ENCODE measurements at places on chromosomes 4 and X.

GRCh38 chr4:40723728-40724127 lies 26.0 kb upstream of the NSUN7 start:
- H3K27me3 ChIP-seq: peaks cover 17% of the 10 kb centered on the region
- H3K4me1 ChIP-seq: no peaks in the 10 kb centered on the region
- DNase-seq: no peak

- H3K4me1 ChIP-seq: peaks cover 6% of the 10 kb centered on the region
- H3K27me3 ChIP-seq: peaks cover 37% of the 10 kb centered on the region
- DNase-seq: no peak
- no peaks in the 10 kb centered on the region for H3K36me3 ChIP-seq
- no peak overlapping the region for H3K27ac ChIP-seq
Observed at GRCh38 chr4:1053080-1053661, 41.7 kb downstream of the FGFRL1 start.

- H3K27me3 ChIP-seq: no peaks in the 10 kb centered on the region
- H3K4me1 ChIP-seq: no peaks in the 10 kb centered on the region
- H3K4me3 ChIP-seq: no peak overlapping the region
- DNase-seq: no peak
- no peaks in the 10 kb centered on the region for H3K36me3 ChIP-seq
Observed at GRCh38 chr4:31415629-31416028, 695.5 kb downstream of the PCDH7 start.

GRCh38 chr4:8002525-8003309 lies 63.1 kb upstream of the AFAP1 start:
- H3K27me3 ChIP-seq: peaks cover 35% of the 10 kb centered on the region
- H3K27ac ChIP-seq: no peak overlapping the region

GRCh38 chrX:134999469-134999868 lies 8.7 kb downstream of the SMIM10 start:
- no peak overlapping the region for H3K27ac ChIP-seq
- DNase-seq: peak; percentile 52
- peaks cover 5% of the 10 kb centered on the region for H3K4me1 ChIP-seq
- no peaks in the 10 kb centered on the region for H3K36me3 ChIP-seq
- peaks cover 35% of the 10 kb centered on the region for H3K27me3 ChIP-seq
- H3K4me3 ChIP-seq: no peak overlapping the region

DNA sequence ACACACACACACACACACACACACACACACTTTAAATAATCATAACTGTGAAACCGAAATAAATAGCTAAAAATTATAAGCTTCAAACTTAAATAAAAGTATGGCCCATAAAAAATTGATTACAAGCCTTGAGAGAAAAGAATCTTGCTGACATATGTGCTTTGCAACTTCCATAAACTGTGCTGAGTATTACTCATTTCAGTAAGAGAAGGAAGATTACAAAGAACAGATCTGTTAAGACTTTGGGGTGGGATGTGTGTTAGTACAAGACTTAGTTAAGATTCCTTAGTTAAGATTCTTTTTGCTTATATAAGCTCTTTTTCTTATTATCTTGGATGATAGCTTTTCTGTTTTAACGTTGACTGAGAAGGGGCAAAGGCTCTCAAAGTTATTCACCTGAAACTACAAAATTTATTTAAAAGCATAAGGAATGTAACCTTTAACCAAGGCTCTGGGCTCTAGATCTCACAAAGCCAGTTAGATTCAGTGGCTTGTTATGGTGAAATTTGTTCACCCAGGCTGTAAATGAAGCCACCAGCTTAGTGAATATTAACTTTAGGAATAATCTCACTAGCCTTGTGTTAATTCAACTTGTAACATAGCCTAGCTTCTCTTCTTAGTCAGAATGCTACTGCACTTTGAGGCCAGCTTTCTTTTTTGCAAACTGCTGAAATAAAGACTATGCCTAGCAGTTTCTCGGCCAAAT lies 58.2 kb downstream of the ARSJ start:
- no peak for DNase-seq
- H3K4me3 ChIP-seq: no peak overlapping the region
- peaks cover 2% of the 10 kb centered on the region for H3K36me3 ChIP-seq
- no peaks in the 10 kb centered on the region for H3K27me3 ChIP-seq
- no peak overlapping the region for H3K27ac ChIP-seq

DNA sequence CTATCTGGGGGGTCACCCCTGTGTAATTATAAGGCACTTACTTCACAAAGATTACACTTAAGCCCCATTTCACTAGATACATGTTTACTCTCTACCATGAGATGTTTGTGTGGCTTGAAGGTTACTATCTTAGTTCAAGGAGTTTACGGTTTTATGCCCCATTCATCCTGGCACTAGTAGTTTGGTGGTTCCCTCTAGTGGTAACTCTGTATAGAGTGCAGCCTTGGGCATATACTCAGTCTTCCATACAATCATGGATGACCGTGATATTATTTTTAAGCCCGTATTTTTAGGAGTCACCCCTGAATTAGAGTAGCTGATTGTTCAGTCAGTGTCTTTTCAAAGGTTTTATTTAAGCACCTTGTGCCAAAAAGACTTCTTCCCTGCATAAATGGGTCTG lies 109.9 kb upstream of the FAM47C start:
- no peaks in the 10 kb centered on the region for H3K4me1 ChIP-seq
- no peak overlapping the region for H3K27ac ChIP-seq
- H3K36me3 ChIP-seq: no peaks in the 10 kb centered on the region
- no peak overlapping the region for H3K4me3 ChIP-seq
- peaks cover 30% of the 10 kb centered on the region for H3K27me3 ChIP-seq

DNA sequence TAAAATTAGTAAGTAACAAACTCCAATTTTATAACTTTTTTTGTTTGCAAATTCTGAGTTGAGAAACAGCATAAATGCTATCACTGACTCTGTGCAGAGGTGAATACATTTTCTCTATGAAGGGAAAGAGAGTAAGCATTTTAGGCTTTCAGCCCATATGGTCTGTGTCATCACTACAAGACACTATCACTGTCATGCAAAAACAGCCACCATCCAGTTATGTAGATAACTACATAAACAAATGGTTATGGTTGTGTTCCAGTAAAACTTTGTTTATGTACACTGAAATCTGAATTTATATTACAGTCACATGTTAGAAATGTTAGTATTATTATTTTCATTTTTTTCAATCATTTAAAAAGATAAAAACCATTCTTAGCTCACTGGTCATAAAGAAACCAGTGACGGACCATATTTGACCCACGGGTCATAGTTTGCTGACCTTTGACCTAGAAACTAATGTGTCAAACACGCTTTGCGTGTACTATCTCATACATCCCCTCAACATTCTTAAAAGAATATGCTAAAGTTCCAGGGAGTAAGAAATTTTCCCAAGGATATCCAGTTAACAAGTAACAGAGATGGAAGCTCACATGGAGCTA lies 29.1 kb downstream of the RASGEF1B start:
- H3K4me1 ChIP-seq: no peaks in the 10 kb centered on the region
- no peaks in the 10 kb centered on the region for H3K36me3 ChIP-seq
- DNase-seq: no peak
- H3K27ac ChIP-seq: no peak overlapping the region
- H3K4me3 ChIP-seq: no peak overlapping the region

- no peaks in the 10 kb centered on the region for H3K4me1 ChIP-seq
- H3K4me3 ChIP-seq: no peak overlapping the region
- H3K27ac ChIP-seq: no peak overlapping the region
Observed at GRCh38 chr4:132982151-132982550, 166.9 kb upstream of the PCDH10 start.

- no peak overlapping the region for H3K27ac ChIP-seq
- no peaks in the 10 kb centered on the region for H3K4me1 ChIP-seq
- no peak for DNase-seq
- H3K4me3 ChIP-seq: no peak overlapping the region
Observed at GRCh38 chrX:40281336-40282005, 183.7 kb upstream of the BCOR start.

- no peak overlapping the region for H3K4me3 ChIP-seq
- H3K27me3 ChIP-seq: no peaks in the 10 kb centered on the region
- H3K4me1 ChIP-seq: peaks cover under 1% of the 10 kb centered on the region
- no peak for DNase-seq
- no peaks in the 10 kb centered on the region for H3K36me3 ChIP-seq
Observed at GRCh38 chr4:15322006-15322405, 105.8 kb upstream of the C1QTNF7 start.

DNA sequence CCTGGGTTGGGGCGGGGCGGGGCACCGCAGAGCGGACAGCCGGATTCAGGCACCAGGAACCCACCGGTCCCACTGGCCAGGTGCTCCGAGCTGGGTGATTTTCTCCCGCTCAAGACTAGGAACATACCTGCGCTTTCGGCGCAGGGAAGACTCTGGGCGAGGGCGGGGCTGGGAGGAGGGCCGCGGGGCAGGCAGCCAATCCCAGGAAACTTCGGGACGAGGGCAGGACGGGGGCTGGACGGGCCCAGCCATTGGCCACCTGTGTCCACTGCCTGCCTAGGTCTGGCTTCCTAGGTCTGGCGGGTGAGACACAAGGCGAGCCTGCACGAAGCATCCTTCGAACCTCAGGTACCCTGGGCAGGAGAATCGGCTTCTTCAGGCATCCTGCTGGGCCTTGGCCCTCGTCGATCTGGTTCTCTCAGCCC lies 274 bp upstream of the ERVMER34-1 start:
- no peaks in the 10 kb centered on the region for H3K27me3 ChIP-seq
- H3K36me3 ChIP-seq: peaks cover 16% of the 10 kb centered on the region
- peak overlapping the region; percentile 81 for H3K4me3 ChIP-seq
- H3K4me1 ChIP-seq: no peaks in the 10 kb centered on the region
- peak overlapping the region; percentile 81 for H3K27ac ChIP-seq
- peak; percentile 89 for DNase-seq

- no peaks in the 10 kb centered on the region for H3K27me3 ChIP-seq
- H3K36me3 ChIP-seq: peaks cover 49% of the 10 kb centered on the region
- no peak overlapping the region for H3K4me3 ChIP-seq
- DNase-seq: no peak
- H3K4me1 ChIP-seq: peaks cover 13% of the 10 kb centered on the region
Observed at GRCh38 chr4:102316585-102316984, 28.7 kb downstream of the SLC39A8 start.

DNA sequence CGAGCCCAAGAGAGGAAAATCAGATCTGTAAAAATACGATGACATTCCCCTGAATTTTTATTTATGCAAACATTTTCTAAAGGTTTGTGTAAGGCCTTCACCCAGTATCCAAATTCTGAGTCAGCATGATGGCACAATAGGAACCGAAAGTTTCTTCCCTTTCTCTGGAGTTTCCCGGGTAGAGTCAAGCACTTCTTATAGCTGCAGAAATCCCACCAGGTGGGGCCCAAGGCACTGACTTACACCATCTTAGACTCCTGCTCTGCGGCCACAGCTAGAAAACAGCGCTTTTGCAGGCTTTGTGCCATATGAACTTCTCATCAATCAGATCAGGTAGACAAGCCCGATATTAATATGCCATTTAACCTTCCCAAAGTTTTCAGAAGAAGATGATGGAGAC lies 13.4 kb downstream of the LEF1 start:
- H3K4me1 ChIP-seq: no peaks in the 10 kb centered on the region
- no peak overlapping the region for H3K27ac ChIP-seq
- DNase-seq: peak; percentile 62
- no peaks in the 10 kb centered on the region for H3K36me3 ChIP-seq
- no peak overlapping the region for H3K4me3 ChIP-seq
- H3K27me3 ChIP-seq: peaks cover 11% of the 10 kb centered on the region

GRCh38 chr4:141815646-141816045 lies 179.3 kb downstream of the IL15 start:
- H3K4me3 ChIP-seq: no peak overlapping the region
- H3K27me3 ChIP-seq: no peaks in the 10 kb centered on the region
- no peaks in the 10 kb centered on the region for H3K36me3 ChIP-seq

GRCh38 chr4:95204267-95204844 lies 344.4 kb downstream of the UNC5C start:
- H3K27ac ChIP-seq: no peak overlapping the region
- no peaks in the 10 kb centered on the region for H3K27me3 ChIP-seq
- H3K36me3 ChIP-seq: no peaks in the 10 kb centered on the region
- H3K4me3 ChIP-seq: no peak overlapping the region
- H3K4me1 ChIP-seq: no peaks in the 10 kb centered on the region

- no peaks in the 10 kb centered on the region for H3K4me1 ChIP-seq
- H3K27me3 ChIP-seq: peaks cover 36% of the 10 kb centered on the region
- no peak overlapping the region for H3K27ac ChIP-seq
- H3K4me3 ChIP-seq: no peak overlapping the region
- H3K36me3 ChIP-seq: no peaks in the 10 kb centered on the region
- no peak for DNase-seq
Observed at GRCh38 chrX:42664680-42665079, 113.3 kb downstream of the PPP1R2C start.

DNA sequence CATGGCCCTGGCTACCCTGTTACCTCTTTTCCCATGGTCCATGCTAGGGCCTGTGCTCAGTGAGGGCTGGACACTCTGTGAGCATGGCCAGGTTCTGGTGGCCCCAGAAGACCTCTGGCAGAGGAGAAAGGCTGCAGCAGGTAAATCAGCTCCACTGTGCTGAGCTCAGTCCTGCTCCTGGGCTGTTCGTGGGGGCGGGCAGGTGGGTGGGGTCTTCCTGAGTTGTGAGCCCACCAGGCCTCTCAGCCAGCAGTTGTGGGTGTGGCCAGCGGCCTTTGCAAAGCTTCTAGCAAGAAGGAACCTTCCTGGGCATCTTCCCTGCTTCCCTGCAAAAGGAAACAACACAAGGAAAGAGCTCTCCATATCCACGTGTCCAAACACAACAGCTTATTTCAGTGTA lies 85.3 kb upstream of the STX18 start:
- H3K4me3 ChIP-seq: no peak overlapping the region
- H3K27me3 ChIP-seq: no peaks in the 10 kb centered on the region
- DNase-seq: no peak
- H3K4me1 ChIP-seq: no peaks in the 10 kb centered on the region
- H3K27ac ChIP-seq: no peak overlapping the region

GRCh38 chr4:183861426-183861825 lies 43.7 kb upstream of the STOX2 start:
- DNase-seq: no peak
- H3K4me1 ChIP-seq: no peaks in the 10 kb centered on the region
- peaks cover 11% of the 10 kb centered on the region for H3K27me3 ChIP-seq
- H3K4me3 ChIP-seq: no peak overlapping the region

DNA sequence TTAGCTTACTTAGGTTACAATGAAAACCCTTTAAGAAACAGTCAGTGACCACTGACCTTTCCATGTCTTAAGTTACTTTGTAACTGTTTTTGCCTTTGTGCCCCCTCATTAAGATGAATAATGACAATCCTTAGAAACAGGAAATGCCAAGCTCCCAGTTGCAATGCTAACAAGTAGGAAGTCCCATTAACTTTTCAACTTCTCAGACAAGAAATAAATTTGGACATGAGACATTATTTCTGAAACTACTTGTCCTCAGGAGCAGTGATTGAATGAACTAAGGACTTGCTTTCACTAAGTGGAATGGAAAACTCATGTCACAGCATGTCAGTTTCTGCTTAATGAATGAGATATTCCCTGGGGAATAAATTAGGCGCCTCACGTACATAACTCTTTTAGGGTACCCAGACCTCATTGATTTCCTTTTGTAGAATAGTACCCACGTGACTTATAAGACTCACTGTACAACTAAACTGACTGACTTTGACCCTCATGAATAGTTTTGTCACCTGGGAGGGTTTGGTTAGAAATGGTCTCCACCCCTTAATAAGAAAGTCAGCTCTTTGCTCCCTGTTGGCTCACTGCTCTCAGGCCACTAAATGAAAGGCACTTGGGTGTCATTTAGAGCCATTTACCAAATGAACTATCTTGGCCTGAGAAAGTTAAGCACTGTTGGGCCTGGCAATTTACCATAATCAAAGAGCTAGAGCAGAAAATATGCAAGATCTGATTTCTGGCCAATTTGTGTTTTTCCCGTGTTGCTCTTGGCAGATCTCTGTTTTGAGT lies 383.9 kb downstream of the RPA4 start:
- peaks cover 34% of the 10 kb centered on the region for H3K27me3 ChIP-seq
- H3K4me1 ChIP-seq: no peaks in the 10 kb centered on the region
- no peak overlapping the region for H3K4me3 ChIP-seq
- DNase-seq: no peak
- peaks cover 6% of the 10 kb centered on the region for H3K36me3 ChIP-seq
